ENCODE measurements at places on chromosomes 12 and 14. TPM values are rescaled to one million over a fixed set of nuclear protein-coding genes. Genes with fewer than 3 reads are reported as not detected.

GRCh38 chr12:1099158-1099557 is 108.1 kb downstream of the ERC1 start:
- no peak for DNase-seq

- no peak for DNase-seq
Measured at GRCh38 chr12:123992118-123992825, 19.3 kb downstream of the ZNF664 start.

The PTCSC3 gene
- not detected for total RNA-seq

- no peak for DNase-seq
Measured at GRCh38 chr12:68665016-68665569, 21.7 kb upstream of the NUP107 start.

The SLC35E3 gene
- 13.4 TPM for total RNA-seq

- DNase-seq, result no peak
Measured at GRCh38 chr14:77965919-77966435, 166.1 kb downstream of the ADCK1 start.

The C12orf54 gene
- total RNA-seq, result 1.5 TPM

- DNase-seq, result no peak
Measured at GRCh38 chr14:85686908-85687307, 157.0 kb downstream of the FLRT2 start.

GRCh38 chr12:6603095-6603567 is 4.0 kb downstream of the CHD4 start:
- no peak for DNase-seq

The ST8SIA1 gene
- 9.4 TPM for total RNA-seq

DNA sequence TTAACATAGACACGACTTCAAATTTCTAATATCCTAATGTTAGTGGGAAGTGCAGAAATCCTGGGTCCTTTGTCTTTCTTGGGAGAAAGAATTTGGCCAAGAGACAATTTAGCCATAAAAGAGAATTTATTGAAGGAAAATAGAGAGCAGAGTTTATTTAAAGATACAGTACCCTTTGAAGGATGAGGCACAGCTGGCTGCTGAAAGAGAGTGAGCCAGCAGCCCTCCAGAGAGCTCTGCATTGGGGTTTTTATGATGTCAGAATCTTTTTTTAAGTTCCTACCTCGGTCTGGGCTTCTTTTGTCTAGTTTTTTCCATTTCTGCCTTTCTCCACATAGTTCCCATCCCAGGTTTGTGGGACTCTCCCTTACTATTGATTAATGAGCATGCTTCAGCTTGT is 37.5 kb downstream of the CCER1 start:
- DNase-seq, result no peak

DNA sequence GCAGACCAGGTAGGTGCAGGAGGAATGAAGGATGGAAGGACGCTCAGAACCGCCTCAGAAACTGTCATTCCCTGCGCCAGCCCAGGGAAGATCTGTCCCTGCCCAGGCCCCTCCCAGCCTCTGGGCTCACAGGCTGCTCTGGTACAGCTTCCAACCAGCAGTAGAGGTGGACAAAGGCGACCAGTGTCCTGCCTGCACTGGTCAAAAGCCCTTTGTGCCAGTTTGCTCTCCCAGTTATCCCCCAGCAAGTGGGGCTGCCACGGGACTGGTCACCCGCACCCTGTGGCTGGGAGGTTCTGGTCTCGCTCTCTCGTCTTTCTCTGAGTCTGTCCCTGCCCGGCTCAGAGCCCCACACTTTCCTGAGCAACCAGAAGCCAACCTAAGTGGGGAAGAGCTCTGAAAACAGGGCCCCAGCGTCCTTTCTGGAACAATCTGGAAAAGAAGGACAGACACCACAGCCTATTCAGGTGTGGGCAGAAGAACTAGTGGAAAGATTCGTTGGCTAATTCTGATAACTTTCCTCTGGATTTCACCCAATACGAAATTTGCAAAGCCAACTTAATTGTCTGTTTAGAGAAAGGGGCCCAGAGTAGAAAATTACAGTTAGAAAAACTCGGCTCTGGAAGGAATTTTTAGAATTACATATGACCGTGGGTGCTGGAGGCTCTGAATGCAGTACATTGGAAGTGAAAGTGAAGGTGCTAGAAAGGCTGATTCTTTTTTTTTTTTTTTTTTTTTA is 21.7 kb downstream of the SNRNP35 start:
- DNase-seq, result no peak

- DNase-seq, result no peak
Measured at GRCh38 chr14:39967885-39968284, 535.7 kb upstream of the FBXO33 start.

The FBRSL1 gene
- total RNA-seq, result 68.7 TPM

The TRIP11 gene
- total RNA-seq, result 83.5 TPM

DNA sequence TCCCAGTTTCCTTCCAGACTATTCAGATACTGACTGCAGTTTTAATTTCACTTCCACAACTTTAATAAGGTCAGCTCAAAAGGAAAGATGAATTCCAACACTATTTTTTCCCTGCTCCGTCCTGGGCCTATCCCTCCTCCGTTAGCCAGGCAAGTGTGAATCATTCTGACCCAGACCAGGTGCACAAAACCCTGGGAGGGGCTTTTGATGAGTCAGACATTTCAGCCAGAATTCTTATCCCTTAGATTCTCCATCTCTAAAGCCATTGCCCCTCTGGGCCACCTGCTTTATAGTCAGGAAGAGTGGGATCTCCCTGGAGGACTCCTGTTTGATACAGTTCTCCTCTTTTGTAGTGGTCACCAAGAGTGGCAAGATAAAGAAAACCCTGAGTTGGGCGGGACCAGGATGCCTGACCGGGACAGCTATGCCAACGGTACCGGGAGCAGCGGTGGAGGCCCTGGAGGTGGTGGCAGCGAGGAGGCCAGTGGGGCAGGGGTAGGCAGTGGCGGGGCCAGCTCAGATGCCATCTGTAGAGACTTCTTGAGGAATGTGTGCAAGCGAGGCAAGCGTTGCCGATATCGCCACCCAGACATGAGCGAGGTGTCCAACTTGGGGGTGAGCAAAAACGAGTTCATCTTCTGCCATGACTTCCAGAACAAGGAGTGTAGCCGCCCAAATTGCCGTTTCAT is 2.2 kb downstream of the ZC3H10 start:
- DNase-seq, result no peak

DNA sequence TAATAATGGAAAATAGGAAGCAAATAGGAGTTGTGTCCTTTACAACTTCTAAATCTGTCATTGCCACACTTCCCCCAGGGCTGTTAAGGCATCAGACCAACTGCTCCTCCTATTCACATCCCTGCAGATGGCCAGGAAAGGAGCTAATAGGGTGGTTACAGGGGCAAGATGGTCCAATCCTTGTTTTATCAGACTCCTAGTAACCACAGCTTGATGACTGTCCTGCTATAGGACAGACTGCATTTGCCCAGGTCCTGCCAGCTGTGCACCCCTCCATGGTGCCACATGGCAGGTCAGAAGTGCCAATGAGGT is 10.9 kb upstream of the KRT2 start:
- DNase-seq, result no peak

DNA sequence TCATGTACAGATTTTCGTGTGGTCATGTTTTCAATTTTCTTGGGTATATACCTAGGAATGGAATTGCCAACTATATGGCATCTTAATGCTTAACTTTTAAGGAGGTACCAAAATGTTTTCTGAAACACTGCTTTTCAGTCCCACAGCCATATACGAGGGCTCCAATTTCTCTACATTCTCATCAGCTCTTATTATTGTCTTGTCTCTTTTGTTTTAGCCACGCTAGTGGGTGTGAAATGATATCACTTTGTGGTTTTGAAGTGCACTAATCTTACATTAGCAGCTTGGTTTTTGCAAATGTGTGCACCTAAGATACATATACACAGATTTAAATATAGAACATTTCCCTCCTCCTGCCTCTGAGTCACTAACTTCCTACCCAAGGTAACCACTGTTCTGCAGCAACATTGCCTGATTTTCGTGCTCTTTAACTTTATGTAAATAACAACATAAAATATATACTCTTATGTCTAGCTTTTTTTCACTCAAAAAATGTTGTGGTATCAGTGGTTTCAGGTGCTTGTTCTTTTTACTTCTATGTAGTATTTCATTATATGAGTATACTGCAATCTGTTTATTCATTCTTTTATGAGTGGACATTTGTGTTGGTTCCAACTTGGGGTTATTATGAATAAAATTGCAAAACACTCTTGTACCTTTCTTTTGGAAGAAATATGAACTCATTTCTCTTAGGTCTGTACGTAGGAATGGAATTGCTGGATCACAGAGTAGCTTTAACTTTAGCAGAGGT is 73.1 kb downstream of the ZFP36L1 start:
- no peak for DNase-seq

The ABHD12B gene
- not detected for total RNA-seq

- DNase-seq, result no peak
Measured at GRCh38 chr12:79155683-79156082, 291.1 kb downstream of the SYT1 start.

- no peak for DNase-seq
Measured at GRCh38 chr12:49314811-49315210, 8.2 kb upstream of the TROAP start.

- DNase-seq, result no peak
Measured at GRCh38 chr14:24411443-24412389, 12.9 kb downstream of the NYNRIN start.

DNA sequence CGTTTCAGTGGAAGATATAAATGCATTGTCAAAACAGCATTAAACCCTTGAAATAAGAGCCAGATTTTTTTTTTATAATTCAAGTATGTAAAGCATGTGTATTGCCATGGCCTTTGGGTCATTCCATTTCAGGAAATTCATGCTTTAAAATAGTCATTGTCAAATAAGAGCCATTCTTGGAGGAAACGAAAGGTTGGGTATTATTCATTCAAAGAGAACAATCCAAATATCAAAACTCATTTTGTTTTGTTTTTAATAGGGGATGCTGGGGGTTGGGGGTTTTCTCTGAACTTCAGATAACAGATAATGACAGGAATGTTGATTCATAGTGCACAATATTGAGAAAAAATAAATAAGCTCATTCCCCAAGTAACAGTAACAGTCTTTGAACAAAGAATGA is 174.4 kb upstream of the NUDT4 start:
- no peak for DNase-seq

GRCh38 chr12:27604431-27604830 is 80.4 kb downstream of the PPFIBP1 start:
- DNase-seq, result no peak

GRCh38 chr12:82082501-82082900 is 275.7 kb downstream of the CCDC59 start:
- no peak for DNase-seq
